ENCODE measurements at places on chromosomes 16 and 17. TPM values are rescaled to one million over a fixed set of nuclear protein-coding genes. Genes with fewer than 3 reads are reported as not detected.

RTN4RL1 gene
- not detected for total RNA-seq

STX1B gene
- 0.29 TPM for total RNA-seq

NPIPA2 gene
- total RNA-seq: not detected

DNA sequence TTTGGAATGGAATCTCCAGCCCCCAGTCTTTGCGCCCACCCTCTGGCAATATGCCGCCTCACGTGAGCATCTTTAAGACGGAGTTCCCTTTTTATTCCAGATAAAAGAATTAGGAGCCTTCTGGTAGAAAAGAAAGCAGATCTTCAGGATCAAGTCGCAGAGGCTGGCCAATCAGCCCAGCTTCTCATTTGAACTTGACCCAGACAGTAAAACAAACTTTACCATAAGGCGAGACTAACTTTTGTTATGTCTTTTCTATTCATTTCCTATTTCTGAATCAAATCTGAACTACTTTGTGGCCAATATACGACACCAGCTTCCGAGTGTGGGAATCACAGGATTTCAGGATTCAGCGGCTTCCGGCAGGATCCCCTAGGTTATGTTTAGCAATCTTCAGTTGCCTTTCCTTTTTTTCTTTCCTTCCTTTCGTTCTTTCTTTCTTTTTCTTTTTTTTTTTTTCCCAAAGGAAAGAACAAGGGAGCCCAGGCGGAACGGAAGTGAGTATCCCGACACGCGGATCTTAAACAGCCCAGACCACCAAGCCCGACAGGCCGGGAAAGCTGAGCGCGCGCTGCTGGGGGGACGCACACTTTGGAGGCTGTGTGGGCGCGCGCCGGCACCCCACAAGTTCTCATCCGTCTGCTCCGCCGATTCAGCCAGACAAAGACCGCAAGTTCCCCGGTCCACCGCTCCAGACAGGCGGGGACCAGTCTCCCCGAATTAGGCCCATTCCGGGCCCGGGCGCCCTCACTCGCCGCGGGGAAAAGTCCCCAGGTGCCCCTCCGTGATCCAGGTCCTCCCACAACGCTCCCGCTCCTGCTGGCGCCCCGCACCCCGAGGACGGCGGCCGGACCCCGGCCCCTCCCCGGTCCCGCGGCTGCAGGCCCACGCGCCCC lies 633 bp downstream of the TBC1D16 start:
- no peak for DNase-seq

DNA sequence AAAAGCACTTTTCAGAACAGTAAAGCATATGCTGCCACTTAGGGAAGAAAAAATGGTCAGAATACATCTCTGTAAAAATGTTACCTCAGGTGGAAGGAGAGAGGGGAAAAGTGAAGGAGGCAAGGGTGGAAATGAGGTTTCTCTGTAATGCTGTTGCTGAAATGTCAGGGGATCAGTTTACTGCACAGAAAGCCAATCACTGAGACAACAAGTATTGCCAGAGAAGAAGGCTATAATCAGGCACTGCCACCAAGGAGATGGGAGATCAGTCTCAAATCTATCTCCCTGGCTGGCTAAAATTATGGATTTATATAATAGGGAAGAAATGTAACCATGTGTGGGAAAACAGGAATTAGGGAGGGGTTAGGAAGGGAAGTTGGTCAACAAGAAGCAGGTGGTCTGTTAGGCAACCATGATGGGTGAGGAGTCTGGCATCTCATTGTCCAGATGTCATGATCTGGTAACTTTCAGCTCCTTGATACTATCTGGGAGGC lies 27.7 kb upstream of the GUCY2D start:
- DNase-seq: no peak

- no peak for DNase-seq
These were observed at the start of gene WIPI1 for GRCh38 chr17:68457168-68457538. Gene WIPI1, minus strand, starts transcription at chr17:68457496. Its CDS starts 75 bp downstream, at chr17:68457421.

DNA sequence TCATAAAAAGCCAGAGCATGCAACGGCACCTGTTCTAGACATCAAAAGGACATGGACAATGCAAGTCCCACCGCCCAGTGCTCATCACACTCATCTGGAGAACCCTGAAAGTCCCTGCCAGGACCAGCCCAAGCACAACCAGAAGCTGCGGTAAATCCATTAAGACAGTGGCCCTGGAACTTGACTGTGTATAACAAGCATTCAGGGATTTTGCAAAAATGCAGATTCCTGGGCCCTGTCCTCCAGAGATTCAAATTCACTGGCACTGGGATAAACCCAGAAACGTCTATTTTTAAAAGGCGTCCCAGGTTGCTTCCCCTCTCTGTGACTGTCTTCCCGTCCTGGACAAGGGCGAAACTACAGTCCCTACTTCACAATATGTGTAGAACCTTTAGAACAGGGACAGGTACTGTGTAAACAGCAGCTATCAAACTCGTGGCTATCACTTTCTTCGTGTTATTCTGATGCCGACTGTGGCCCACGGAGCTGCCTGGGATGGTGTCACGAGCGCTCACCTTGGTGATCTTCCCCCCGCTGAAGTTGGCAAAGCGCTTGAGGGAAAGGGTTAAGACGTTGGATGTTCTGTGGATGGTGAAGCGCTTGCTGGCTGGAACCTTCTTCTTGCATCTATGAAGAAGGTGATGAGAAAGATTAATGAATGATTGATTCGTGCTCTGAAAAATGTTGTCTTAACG lies 22.3 kb downstream of the USP36 start:
- DNase-seq: no peak

DNA sequence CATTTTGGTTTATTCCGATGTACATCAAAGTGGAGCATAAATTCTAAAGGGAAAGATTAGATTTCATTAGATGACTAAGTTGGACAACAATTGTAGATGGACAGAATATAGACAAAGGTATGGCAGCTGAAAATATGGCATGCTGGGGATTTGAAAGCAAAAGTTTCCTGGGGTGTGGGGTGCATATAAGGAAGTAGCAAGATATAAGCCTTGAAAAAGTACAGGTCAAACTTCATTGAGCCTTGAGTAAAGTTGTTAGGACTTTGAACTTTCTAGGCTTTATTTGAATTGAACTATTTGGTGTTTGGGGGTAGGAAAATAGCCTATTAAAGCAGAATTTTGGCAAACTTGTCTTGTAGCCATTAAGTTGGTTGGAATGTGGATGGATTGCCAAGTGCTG lies 75.8 kb upstream of the KCNJ16 start:
- no peak for DNase-seq

DNA sequence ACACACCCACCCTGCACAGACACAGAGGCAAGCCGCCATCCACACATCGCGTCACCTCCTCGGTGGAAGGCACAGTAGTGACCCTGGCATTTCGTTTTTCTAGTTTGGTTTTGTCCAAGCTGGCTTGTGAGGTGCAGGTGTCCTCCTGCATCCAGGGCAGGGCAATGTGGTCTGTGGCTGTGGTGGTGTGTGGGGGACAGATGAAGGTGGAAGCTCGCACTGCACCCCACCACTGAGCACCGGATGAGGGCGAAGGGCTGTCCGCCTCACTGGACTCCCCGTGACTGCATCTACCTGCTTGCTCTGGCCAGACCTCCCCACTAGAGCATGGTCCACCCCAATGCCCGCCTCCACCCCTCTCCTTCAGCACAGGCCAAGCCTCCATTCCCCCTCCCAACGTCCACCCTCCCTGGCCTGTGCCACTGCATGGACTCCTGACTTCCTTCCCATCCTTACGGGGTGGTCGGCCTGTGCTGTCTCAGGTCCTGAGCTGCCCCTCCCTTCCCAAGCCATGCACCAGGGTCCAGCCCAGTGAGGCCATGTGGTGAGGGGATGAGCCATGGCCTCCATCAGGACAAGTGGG lies 78.8 kb upstream of the CBX4 start:
- DNase-seq: no peak

DNA sequence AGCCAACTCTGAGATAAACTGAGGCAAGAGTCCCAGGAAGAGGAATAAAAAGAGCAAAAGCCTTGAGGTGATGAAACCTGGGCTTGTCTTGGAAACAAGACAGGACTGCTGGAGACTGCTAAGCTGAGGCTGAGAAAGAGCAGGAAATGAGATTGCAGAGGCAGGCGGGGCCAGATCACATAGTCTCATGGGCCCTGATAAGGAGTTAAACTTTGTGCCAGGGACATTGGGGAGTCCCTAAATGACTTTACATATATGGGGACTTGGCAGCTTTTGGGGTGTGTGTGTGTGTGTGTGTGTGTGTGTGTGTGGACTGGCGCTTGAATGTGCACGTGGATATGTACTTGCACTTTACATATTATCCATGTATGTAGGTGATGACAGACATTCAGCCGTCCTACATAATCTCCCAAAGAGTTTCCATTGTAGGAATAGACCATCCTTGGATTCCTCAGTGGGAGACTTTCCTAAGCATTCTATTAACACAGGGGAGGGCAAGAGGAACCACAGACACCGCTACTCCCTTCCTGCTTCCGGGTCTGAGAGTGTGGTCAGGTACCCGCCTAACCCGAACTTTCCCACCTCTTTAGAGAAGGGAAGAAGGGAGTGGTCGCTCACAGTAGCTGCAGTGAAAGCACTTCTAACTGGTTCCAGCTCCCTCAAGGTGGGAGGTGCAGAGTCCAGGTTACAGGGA lies 123.1 kb downstream of the LYRM1 start:
- DNase-seq: no peak

DNA sequence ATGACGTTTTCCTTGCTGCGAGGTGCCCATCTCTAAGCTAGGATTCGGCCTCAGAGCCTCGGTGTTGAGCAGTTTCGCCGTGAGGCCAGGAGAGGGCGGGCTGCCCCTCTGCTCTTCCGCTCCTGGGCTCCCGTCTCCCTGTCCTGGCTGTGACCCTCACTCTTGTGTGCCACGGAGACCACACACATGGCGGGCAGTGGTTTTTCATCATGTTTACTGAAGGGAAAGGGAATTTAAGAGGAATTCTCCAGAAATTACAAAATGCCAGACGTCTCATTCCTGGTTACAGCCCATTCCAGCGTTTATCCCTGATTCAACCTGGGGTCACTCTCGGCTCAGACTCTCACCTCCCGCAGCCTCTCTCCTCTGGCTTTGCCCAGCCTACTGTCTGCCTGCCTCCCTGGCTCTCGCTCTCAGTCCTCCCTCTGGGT lies 96.8 kb upstream of the ELAC2 start:
- DNase-seq: no peak

DNA sequence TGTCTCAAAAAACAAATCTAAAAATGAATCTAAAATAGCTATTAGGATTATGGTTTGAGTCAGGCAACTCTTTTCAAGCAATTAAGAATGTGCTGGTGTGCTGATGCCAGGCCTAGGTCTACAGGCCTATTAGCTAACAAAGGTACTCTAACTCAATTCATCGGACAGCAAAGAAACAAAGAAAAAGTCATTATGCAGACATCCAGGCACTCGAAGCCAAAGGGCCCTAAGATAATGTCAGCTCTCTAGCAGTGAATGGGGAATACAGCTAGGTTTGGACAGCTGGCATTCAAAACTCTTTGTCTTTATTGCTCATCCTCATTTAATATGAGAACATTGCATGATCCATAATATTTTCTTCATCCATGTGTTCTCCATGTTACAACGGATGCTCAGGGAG lies 108.5 kb downstream of the TMEM114 start:
- DNase-seq: no peak

DNA sequence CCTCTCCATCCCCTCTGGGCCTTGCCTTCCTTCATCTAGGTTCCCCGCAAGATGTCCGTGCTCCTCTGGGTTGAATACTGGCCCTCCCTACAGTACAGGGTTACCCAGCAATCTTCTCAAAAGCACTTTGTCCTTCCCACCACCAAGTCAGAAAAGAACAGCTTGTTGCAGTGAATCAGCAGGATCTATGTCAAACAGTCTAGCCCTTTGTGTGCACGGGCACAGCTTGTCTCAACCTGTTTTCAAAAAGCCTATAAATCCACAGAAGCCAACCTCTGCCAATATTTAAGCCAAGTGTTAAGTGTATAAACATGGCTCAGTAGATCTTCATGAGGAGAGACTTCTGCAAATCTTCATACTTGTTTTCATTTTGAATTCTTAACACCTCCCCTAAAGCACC lies 25.2 kb downstream of the C17orf67 start:
- DNase-seq: no peak

DNA sequence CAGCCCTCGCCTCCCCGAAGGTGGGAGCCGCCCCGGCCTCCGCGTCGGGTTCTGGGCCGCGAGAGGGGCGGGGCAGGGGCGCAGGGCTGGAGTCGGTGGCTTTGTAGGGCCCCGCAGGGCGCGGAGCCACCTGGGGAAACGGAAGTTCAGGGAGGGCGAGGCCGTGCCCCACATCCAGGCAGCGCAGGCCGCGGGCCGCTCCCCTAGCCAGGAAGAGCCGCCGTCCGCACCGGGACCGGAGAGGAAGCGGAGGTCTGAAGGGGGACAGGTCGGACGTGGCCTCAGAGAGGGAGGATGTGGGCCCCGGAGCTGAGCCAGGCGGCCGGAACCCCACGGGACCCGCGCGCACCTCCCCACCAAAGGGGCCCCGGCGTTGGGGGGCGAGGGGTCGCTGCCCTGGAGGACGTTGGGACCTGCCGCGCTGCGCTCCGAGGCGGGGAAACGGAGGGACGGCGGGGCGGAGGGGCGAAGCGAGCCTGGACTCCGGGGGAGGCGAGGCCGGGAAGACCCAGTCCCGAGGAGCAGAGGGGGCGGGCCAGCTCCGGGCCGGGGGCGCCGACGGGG lies 482 bp upstream of the SLC16A3 start:
- DNase-seq: no peak

DNA sequence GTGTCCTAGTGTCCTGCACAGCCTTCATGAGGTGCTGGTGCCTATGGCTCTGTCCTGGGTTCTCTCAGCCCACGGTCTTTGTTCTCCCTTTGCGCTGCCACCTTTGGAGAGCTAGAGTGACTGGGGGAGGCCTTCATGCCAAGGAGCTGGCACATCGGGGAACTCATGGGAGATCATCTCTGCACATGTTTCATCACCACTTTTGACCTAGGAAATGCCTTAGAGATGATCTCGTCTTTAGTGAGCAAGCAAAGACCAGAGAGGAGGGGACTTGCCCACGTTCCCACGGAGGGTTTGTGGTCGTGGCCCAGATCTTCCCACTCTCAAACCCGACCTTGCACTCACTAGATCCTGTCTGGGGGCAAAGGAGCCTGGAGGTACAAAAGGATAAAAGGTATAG lies 23.5 kb downstream of the TBX4 start:
- no peak for DNase-seq

- DNase-seq: peak; percentile 53
These were observed 35.4 kb downstream of the KCNJ16 start for GRCh38 chr17:70110443-70110880.

DNA sequence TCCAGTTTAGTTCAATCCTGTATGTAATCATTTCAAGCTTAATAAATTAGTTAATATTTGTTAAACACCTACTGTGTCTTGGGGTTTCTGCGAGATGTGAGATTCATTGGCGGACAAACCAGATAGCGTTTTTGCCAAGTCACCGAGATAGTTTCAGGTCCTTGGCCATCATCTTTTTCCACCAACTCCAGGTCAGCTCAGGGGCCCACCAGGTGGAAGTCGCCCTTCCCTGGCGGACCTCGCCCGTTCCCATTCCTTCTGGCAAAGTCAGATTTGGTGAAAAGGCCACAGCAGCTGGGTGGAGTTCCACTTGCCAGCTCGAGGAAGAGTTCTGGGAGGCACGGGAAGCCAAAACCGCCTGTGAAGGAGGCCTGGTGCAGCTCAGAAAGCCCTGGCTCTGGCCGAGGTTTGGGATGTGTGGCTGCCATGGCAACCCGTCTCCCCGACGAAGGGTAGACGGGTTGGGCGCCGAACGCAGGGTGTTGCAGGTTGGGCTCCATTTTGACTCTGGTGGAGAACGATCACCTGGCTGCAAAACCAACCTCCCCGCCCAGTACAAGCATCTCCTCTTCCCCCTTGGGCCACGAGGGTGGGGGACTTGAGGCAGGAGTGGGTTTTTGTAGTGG lies 39.5 kb downstream of the CMIP start:
- no peak for DNase-seq

Data from kidney epithelial cell (primary cell).